ENCODE measurements at places on chromosomes 6 and 20. TPM values are rescaled to one million over a fixed set of nuclear protein-coding genes. Genes with fewer than 3 reads are reported as not detected.
A peak's percentile ranks its signal among the peaks of the same experiment; 100 is the strongest.

The SH3BGRL2 gene
- 0.83 TPM for polyA plus RNA-seq

The NKX2-4 gene
- not detected for polyA plus RNA-seq

DNA sequence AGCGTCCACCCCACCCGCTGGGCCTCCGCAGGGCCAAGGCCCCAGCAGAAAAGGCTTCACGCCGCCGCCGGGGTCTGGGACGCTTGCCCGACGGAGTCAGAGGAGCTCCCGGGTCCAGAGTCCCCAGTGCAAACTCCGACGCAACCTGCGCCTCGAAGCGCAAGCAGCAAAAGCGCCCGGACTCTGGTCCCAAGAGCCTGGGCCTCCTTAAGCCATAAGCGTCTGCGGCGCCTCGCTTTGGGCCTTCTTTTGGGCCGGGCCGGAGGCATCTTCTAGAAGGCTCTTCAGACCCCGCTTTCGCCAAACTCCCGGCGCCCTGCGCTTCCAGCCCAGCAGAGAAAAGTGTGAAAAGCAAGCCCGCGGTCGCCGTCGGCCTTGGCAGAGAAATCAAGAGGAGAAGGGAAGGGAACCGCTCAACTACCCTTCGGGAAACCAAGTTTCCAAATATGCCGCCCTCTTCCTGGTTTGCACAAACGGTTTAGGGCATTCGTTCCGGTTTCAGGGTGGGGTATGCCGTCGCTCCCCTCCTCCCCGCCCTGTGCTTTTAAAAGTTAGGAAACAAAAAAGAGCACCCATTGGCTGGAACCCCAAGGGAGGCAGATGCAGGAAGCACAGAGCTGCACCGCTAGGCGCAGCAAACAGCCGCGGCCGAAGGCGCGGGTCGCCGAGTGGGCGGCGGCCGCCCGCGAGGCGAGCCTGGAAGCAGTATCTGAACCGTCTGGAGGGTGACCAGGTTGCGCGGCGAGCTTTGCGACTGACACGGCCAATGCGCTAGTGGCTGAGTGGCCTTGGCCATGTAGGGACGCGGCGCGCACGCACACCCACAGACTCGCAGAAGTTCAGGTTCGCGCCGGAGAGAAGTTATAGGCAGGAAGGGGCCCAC is 1.2 kb downstream of the TBX18 start:
- no peak for DNase-seq

DNA sequence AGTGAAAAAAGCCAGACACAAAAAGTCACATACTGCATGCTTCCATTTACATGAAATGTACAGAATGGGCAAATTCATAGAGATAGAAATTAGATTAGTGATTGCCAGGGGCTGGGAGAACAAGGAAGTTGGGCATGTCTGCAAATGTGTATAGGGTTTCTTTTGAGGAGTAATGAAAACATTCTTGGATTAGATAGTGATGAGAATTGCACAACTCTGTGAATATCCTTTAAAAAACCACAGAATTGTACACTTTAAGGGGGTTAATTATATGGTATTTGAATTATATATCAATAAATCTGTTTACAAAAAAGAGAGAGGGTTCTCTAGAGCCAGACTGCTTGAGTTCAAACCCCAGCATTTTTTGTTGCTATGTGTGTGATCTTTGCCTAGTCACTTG is 188.1 kb downstream of the CDC5L start:
- DNase-seq = no peak

DNA sequence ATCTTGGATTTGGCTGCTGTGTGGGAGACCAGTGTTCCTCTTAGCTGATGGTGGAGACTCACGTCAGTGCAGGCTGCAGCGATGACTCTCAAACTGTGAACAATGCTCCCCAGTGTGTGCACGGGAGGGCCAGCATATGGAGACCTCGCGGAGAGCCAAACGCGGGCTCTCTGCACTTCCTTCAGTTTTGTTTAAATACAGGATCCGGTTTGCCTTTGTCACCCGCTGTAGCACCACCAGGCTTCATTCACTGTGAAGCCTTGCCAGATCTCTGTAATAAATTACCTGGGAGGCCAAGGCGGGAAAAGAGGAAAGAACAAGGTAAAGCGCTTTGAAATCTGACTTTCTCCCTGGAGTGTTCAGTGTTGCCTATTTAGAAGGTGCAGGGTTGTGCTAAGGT is 30.7 kb upstream of the TMEM14A start:
- DNase-seq = no peak

The CNKSR3 gene
- polyA plus RNA-seq = not detected

The TFEB gene
- 11.0 TPM for polyA plus RNA-seq

The TAGAP gene
- polyA plus RNA-seq = 105 TPM

- DNase-seq = no peak
Observed at GRCh38 chr6:3557336-3557735, 100.5 kb upstream of the SLC22A23 start.

The NCOA7 gene
- polyA plus RNA-seq = 12.6 TPM

The ITPR3 gene
- 1.3 TPM for polyA plus RNA-seq

GRCh38 chr6:75203721-75204120 is 2.1 kb downstream of the COL12A1 start:
- DNase-seq = no peak

The IMPG1 gene
- not detected for polyA plus RNA-seq

DNA sequence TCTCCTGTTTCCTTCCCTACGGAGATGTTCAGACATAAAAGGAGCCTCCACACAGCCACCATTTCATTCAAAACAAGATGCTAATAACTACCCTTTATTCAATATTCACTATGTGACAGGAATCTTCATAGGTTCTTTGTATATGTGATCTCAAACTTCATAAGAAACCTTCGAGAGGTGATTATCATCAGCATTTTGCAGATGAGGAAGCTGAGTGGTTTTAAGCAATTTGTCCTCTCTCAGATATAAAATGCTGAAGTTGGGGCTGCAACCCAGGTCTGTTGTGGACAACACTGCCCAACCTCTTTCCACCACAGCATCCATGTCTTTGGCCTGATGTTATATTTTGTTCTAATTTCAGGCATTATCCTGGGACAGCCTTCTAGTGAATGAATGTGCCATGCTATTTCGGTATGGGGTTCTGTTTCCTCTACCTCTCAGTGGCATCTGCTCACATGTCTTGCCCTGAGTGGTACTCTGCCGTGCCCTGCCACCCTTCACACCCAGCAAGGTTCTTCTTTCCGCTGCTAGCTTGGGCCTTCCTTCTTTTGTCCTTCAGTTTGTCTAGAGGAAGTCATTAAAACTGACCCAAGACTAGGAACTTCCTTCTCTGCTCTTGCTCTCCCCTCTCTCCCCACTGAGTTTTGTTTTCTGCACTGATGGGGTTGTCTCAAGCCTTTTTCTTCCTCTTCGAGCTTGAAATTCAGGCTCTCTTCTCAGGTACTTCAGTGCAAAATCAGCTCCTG is 300.9 kb upstream of the PRDM1 start:
- DNase-seq = no peak

GRCh38 chr20:24491041-24491756 is 21.8 kb downstream of the SYNDIG1 start:
- DNase-seq = no peak

- DNase-seq = peak; percentile 78
Observed at GRCh38 chr6:41073203-41073967, 611 bp downstream of the NFYA start.

- no peak for DNase-seq
Observed at GRCh38 chr6:144624716-144625115, 339.6 kb downstream of the UTRN start.

- DNase-seq = no peak
Observed at GRCh38 chr6:148235446-148235845, 107.2 kb upstream of the SASH1 start.

The ADTRP gene
- 41.6 TPM for polyA plus RNA-seq

- no peak for DNase-seq
Observed at GRCh38 chr6:11714798-11715285, 63.8 kb downstream of the ADTRP start.

The EYA4 gene
- not detected for polyA plus RNA-seq

GRCh38 chr20:63325554-63326313 is 32.7 kb downstream of the COL20A1 start:
- DNase-seq = no peak

The SEMG1 gene
- not detected for polyA plus RNA-seq

GRCh38 chr6:27616328-27617045 is 143.6 kb upstream of the ZNF184 start:
- DNase-seq = no peak

- DNase-seq = no peak
Observed at GRCh38 chr20:588476-588875, 21.6 kb downstream of the TCF15 start.

GRCh38 chr6:7047966-7048365 is 59.8 kb upstream of the RREB1 start:
- no peak for DNase-seq

DNA sequence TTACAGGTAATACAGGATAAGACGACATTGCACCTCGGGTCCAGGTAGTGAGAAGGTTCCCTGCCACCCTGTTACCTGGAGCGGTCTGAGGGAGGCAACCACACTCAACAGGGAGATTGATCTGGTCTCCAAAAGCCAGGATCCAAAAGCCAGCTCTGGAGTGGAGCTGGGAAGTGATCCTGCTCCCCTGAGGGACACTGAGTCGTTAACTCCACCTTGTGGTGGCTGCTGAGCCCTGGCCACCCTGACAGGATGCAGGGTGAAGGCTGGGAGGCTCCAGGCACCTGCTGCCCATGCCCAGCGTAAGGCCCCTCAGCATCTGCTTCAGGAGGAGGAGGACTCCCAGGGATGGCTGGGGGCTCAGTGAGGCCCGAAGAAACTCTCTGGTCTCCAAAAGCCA is 38.7 kb upstream of the SLC22A2 start:
- no peak for DNase-seq

GRCh38 chr20:38982291-38982690 is 20.1 kb downstream of the DHX35 start:
- no peak for DNase-seq

The TMEM170B gene
- 0.16 TPM for polyA plus RNA-seq

DNA sequence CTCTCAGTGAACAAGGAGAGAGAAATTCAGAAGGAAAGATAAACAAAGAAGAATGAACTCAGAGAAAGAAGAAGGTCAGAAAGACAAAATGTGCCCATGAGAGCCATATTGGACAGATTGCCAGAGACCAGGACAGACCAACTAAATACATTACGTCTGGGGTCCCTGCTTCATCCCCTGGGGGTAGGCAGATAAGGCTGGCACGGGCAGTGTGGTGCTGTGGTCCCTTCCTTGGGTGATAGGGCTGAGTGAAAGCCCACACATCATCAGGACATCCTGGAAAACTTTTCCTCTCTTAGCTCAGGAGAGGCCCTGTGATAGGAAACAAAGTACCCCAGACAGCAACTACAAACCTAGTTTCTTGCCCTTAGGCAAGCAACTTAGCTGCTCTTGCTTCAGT is 13.2 kb upstream of the ARMC12 start:
- DNase-seq = no peak

DNA sequence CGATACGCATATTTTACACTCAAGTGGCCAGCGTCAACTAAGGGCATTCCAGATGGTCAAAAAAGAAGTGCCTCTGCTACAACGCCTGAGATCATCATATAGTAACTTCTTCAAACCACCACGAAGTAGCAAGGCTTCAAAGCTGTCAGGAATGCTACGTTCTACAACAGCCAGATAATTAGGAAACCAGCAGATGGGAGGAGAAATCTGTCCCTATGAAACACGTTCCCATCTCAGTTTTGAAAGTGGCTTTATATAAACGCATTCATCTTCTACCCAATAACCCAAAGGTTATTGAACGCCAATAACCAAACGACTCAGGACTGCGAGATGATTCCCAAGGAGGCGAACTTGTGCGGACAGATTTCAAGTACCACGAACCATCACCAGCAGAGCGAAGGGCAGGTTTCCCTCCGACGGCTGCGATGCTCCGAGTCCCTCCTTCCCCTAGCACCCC is 1.2 kb downstream of the ABHD12 start:
- DNase-seq = no peak

The ATP9A gene
- 0.10 TPM for polyA plus RNA-seq

GRCh38 chr6:157246771-157247484 is 76.4 kb downstream of the TMEM242 start:
- DNase-seq = no peak

The KHDC1 gene
- polyA plus RNA-seq = 2.2 TPM

The DLK2 gene
- polyA plus RNA-seq = 0.70 TPM

DNA sequence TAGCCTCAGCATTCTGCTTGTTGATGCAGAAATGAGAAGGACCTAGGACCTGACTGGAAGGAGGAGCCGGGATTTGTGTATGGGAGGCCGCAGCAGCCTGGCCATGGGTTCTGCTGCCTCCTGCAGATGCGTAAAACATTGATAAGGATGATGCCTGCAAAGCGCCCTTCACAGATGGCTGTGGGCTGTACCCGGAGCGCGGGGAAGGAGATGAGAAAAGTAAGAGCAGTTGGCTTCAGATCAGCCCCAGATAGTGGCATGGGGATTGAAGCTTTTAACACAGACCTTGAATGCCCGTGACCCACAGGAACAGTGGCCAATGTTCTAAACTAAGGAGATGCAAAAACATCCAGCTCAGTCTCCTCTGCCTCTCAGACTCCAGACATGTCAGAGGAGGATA is 136.4 kb upstream of the KCNG1 start:
- DNase-seq = no peak

- no peak for DNase-seq
Observed at GRCh38 chr20:24832518-24832917, 116.6 kb upstream of the CST7 start.

GRCh38 chr6:33739571-33739970 is 7.1 kb downstream of the IP6K3 start:
- DNase-seq = no peak

The FOXC1 gene
- not detected for polyA plus RNA-seq

- no peak for DNase-seq
Observed at GRCh38 chr20:17809362-17810061, 109.7 kb downstream of the BANF2 start.

Measured in CD4-positive, CD25-positive, alpha-beta regulatory T cell (primary cell).